ENCODE measurements at places on chromosomes 4 and X.

- no peak for DNase-seq
Observed at GRCh38 chr4:4554234-4554633, 12.4 kb upstream of the STX18 start.

- no peak for DNase-seq
Observed at GRCh38 chr4:79576429-79576753, 168.4 kb upstream of the GK2 start.

DNA sequence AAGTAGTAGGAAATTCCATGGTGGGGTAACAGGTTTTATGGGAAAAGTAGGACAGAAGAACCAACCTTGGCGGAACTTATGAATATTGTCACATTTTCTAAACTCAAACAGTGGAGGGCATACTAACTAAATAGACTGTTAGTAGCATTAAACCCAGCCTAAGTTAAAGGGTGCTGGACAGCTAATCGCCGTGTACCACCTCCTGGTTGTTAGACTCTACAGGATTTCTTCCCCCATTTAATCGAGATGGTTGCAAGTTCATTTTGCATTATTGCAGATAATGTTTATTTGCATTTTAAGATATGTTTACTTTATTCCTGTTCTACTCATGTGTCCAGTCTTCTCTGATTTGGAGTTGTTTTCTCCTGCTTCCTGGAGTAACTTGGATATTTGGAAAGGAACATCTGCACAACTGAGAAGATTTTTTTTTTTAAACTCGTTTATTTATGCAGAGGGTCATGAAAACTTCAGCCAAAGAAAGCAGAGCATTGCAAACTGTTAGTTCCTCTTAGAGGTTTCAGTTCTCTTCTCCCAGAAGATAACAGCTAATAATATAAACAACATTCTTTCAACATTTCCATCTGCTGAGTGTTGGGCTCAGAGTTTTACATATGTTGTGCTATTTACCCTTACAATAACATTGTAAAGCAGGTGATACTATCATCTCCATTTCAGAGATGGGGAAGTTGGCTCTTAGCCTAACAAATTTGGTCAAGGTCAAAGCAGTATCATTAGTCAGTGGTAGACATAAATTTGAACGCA is 51.5 kb upstream of the TBC1D9 start:
- peak; percentile 10 for DNase-seq

DNA sequence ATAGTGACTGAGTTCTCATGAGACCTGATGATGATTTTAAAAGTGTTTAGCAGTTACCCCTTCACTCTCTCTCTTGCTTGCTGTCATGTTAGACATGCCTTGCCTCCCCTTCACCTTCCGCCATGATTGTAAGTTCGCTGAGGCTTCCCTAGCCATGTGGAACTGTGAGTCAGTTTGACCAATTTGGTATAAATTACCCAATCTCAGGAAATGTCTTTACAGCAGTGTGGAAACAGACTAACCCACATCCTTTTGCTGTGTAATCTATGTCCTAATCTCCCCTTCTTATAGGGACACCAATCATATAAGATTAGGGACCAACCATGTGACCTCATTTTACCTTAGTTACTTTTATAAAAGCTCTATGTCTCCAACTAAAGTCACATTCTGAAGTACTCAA is 677.8 kb downstream of the ADGRL3 start:
- DNase-seq = no peak

- no peak for DNase-seq
Observed at GRCh38 chrX:143674926-143675325, 39.0 kb upstream of the SLITRK4 start.

GRCh38 chr4:2671267-2671895 is 84.8 kb downstream of the TNIP2 start:
- no peak for DNase-seq

- no peak for DNase-seq
Observed at GRCh38 chr4:161247831-161248230, 916.0 kb downstream of the FSTL5 start.

DNA sequence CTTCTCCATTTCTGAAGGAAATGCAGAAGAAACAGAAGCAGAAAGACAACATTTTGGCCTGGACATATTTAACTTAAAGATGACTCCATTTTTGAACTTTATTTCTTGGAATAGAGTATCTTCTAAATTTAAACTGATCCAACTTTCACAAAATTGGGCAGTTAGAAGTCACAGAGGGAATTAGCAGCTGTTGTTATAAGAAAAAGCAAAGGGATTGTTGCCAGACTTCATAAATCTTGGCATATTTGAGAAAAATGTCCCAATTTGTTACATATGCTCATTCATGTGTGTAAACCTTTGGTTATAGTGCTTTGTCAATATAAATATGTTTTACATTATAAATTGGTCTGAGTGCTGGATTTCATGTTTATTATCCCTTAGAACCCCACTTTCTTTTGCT is 3.4 kb downstream of the GLUD2 start:
- no peak for DNase-seq

GRCh38 chr4:148651991-148652390 is 209.8 kb upstream of the NR3C2 start:
- no peak for DNase-seq

DNA sequence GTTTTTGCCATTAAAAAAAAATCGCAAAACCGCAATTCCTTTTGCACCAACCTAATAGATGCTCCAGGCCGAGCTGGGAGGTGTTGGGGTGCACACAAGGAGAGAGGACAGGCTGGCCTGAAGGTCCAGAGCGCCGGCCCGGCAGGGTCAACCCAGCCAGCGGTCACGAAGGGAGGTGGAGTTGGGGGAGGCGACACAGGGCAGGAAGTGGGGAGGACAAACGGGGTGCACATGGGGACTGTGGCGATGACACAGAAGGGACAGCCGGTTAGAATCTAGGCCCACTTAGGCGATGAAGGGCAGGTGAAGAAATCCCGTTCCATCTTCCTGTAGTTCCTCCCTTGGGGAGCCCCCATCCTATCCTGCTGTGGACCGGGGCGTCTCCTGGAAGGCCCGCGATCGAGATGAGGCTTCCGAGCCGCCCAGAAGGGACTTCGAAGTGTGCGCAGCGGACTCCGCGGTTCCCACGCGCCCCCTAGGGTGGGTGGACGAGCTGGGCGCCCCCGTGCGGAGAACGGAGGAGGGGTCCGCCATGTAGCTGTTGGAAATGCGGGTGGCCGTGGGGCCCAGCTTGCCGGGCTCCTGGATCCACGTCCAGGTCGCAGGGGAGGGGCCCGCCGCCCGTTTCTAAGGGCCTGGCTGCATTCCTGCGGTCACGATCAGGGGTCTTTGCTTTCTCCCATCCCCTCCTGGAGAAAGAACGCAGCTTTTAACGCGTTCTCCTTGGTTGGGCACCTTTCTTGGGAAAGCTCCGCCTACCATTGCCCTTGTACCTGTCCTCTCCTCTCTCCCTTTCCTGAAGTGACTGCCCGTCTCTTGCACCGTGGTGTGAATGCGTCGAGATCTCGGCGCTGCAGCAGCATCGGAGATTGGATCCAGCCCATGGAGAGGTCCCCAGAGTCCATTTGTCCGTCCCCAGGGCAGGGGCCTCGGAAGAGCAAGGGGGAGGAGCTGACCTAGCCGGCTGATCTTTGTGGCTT is 17.0 kb upstream of the HPF1 start:
- DNase-seq = no peak

DNA sequence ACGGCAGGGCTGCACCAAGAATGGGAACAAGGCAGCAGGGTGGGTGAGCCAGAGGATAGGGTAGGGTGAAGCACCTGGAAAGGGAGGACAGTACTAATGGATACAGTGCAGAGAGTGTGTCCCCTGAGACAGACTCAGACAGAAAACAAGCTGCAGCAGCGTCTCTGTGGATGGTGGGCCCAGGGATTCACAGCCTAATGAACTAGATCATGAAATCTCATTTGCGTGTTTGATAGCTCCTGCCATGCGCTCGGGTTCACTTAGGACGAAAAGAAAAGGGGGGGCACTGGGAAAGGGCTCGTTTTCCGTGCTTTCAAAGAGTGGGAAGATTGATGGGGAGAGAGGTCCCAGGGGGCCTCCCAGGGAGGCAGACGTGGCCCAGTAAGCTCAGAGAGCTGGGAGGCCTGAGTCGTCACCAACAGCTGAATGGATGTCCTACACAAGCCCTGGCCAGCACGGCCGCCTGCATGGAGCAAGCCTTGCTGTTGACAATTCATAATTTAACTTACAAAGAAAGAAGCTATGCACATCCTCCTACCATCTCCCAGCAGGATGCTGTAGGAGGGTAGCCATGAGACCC is 446.9 kb downstream of the BCOR start:
- no peak for DNase-seq

GRCh38 chr4:10260777-10261176 is 144.2 kb upstream of the WDR1 start:
- DNase-seq = no peak

DNA sequence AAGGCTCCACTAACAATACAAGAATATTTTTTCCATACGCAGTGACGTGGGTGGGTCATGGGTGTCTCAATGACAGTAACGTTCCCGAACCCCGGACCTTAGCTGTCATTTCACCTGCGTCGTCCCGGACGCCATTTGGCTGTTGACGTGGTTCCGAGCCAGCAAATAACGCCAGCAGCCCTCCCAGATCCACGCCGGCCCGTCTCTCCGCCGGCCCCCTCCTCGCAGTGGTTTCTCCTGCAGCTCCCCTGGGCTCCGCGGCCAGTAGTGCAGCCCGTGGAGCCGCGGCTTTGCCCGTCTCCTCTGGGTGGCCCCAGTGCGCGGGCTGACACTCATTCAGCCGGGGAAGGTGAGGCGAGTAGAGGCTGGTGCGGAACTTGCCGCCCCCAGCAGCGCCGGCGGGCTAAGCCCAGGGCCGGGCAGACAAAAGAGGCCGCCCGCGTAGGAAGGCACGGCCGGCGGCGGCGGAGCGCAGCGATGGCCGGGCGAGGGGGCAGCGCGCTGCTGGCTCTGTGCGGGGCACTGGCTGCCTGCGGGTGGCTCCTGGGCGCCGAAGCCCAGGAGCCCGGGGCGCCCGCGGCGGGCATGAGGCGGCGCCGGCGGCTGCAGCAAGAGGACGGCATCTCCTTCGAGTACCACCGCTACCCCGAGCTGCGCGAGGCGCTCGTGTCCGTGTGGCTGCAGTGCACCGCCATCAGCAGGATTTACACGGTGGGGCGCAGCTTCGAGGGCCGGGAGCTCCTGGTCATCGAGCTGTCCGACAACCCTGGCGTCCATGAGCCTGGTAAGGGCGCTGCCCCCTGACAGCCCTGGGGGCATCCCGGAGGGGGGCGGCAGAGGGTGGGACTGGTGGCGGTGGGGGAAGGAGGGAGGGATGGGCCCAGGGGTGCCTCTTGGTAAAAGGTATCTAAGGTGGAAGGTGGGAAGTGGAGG is at the start of gene CPE:
TSS of gene CPE (plus strand) at position 264 of the 933 bp plus-strand sequence. CDS start at position 478, 214 bp downstream.
- peak; percentile 39 for DNase-seq

- DNase-seq = no peak
Observed at GRCh38 chrX:42934020-42934726, 156.2 kb upstream of the PPP1R2C start.
